ENCODE measurements at places on chromosomes 12 and 14.
A peak's percentile ranks its signal among the peaks of the same experiment; 100 is the strongest.

- no peak for DNase-seq
Observed at GRCh38 chr12:90333939-90334338, 621.0 kb downstream of the CCER1 start.

DNA sequence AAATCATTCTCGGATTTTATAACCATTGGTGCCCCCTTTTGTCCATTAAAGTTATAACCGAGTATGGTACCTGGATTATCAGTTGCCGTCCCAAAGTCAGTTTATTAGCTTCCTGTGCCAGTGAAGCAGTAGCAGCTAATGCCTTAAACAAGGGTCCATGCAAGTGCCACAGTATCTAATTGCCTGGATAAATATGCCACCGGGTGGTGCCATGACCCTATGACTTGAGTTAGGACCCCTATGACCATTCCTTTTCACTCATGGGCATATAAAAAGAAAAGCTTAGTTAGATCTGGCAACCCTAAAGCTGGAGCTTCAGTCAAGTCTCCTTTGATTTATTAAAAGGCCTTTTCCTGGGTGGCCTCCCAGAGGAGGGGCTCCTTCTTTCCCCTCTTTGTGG lies 1314.6 kb downstream of the TMEM121 start:
- no peak for DNase-seq

- peak; percentile 84 for DNase-seq
Observed at GRCh38 chr12:3299929-3300832, 190.8 kb upstream of the PRMT8 start.

DNA sequence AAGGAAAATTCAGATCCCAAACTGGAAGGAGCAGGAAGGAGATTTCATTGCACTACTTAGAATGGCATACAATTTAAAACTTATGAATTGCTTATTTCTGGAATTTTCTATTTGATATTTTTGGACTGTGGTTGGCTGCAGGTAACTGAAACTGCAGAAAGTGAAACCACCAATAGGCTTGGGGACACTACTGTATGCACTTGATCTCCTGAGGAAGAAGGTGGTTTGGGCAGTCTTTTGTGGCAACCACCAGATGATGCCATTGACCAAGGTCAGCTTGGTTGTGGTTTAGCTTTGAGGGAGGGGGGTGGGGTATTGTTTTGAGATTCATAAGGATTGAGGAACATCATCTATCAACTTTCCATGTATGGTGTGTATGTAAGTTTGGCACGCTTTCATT lies 209.5 kb upstream of the STXBP6 start:
- no peak for DNase-seq

GRCh38 chr14:89409961-89410360 lies 7.1 kb downstream of the FOXN3 start:
- DNase-seq = no peak

DNA sequence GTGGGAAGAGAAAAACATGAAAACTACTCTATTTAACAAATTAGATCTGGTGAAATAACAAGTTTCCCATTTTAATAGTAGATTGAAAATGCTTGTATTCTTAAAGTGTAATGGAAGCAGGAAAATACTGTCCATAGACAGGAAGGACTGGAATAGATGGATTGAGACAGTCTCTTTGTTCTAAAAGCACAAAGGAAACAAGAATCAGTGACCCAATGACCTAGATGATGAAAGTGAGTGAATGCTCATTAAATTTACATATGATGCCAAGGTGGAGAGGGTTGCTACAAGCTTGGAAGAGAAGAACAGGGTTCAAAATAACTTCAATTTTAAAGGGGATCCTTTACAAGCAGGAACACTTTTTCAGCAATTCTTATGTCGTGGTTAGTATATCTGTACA lies 233.1 kb downstream of the TRHDE start:
- DNase-seq = no peak

DNA sequence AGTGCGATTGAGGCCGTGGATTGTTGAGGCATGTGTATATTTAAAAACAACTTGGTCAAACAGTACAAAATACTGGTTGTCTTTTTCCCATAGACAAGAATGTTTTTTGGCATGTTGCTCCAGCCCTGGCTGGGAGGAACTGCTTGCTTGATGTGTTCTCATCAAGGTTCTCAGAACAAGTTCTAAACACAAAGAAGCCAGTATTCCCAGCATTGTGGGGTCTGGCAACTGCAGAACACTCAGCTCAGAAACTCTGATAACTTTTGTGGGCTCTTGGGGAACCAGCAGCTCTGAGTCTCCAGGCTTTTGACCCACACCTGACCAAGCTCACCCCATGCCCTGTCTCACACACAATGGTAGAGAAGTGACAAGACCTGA lies 27.1 kb upstream of the DICER1 start:
- no peak for DNase-seq

- no peak for DNase-seq
Observed at GRCh38 chr12:91778091-91778832, 367.4 kb downstream of the BTG1 start.

DNA sequence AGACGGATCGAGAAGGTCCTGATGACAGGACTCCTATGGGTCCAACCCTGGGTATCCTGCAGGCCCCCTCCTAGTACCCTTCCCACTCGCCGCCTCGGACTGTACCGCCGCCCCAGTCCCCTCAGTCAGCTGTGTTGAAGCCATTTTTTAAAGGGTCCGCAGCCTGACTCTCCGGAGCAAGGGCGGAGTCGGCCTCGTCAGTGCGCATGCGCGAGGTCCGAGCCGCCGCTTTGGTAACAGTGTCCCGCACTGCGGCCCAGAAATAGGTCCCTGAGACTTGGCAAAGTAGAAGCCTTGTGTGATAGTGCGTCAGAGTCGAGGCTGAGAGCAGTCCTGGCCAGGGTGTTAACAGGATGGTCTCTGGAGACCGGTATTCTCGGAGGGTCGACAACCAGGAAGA lies 769.0 kb upstream of the ALG10B start:
- DNase-seq = no peak

GRCh38 chr12:120368789-120369602 lies at the start of gene MSI1:
Gene MSI1, minus strand, starts transcription at chr12:120369164. Its CDS starts 73 bp downstream, at chr12:120369091.
- DNase-seq = no peak

GRCh38 chr12:71503579-71504391 lies 64.2 kb downstream of the LGR5 start:
- no peak for DNase-seq

DNA sequence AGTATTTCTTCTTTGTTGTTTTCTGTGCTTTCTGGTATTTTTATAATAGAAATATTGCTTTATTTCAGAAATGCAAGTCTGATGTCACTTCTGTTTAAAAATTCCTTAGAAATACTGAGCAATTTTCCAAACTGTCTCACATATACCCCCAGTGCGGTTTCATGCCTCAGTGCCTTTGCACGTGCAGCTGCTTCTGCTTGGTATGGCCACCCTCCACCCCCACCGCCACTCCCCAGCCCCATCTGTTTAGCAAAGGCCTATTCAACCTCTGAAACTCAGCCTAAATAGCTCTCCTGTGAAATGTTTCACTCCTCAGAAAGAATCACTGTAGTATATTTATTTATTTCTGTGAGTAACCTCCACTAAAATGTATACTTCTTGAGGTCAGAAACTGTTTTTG lies 52.3 kb downstream of the PPM1H start:
- no peak for DNase-seq

GRCh38 chr12:95600567-95600966 lies 49.3 kb upstream of the USP44 start:
- DNase-seq = no peak

GRCh38 chr14:96002498-96002884 lies 36.7 kb upstream of the C14orf132 start:
- no peak for DNase-seq

- DNase-seq = no peak
Observed at GRCh38 chr12:121581686-121582429, 1.0 kb upstream of the KDM2B start.

GRCh38 chr12:69150083-69150795 lies 89.1 kb upstream of the CPSF6 start:
- DNase-seq = no peak

GRCh38 chr12:102993537-102993936 lies 36.1 kb downstream of the ASCL1 start:
- DNase-seq = no peak

GRCh38 chr12:34119366-34119765 lies 97.1 kb downstream of the ALG10 start:
- no peak for DNase-seq

- no peak for DNase-seq
Observed at GRCh38 chr14:54396183-54396492, 669 bp upstream of the CDKN3 start.

DNA sequence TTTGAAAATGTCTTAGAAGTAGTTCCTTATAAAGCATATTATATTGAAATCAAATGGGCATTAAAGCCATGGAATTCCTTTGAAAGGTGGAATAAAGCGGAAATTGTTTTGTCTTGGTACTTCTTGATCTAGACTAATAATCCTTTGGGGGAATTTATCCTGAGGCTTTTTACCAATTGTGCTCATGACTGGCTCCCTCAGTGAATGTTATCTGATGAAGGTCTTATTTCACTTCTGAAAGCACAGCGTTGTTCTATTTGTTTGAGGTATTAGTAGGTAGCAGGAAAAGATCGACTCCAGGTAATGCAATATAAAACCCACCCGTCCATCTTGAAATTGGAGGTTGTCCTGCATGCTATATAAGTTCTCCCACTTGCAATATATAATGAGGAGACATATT lies 64.8 kb downstream of the PPFIBP1 start:
- no peak for DNase-seq

- no peak for DNase-seq
Observed at GRCh38 chr12:128810182-128811127, 13.3 kb downstream of the SLC15A4 start.

- DNase-seq = no peak
Observed at GRCh38 chr12:58413794-58414193, 472.4 kb downstream of the ATP23 start.

- DNase-seq = no peak
Observed at GRCh38 chr12:49990273-49990672, 17.5 kb downstream of the AQP6 start.

DNA sequence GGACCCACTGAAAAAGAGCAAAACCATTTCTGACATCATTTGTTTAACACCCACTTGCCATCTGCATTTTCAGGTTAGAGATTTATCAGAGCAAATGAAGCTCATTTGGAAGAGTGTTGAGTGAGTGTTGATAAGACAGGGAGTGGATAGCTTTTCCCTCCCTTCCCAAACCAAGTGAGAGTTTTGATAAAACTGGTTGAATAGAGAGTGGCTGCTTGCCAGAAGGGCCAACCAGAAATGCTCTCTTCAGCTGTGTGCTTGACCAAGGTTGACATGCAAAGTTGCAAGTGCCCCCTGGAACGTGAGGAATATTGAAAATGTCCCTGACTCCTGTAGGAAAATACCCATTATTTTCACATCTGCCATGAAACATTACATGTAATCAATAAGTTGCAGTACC lies 1487.0 kb upstream of the FLRT2 start:
- no peak for DNase-seq

- DNase-seq = no peak
Observed at GRCh38 chr14:51176839-51177238, 63.2 kb upstream of the TMX1 start.

Data from activated CD4-positive, alpha-beta memory T cell treated with anti-CD3 and anti-CD28 coated beads, Interleukin-2, amount 10 ng/mL, durations not matched to agents 7 days and 5 days (primary cell).